ENCODE measurements at places on chromosomes 16 and 17.
A peak's percentile ranks its signal among the peaks of the same experiment; 100 is the strongest.

DNA sequence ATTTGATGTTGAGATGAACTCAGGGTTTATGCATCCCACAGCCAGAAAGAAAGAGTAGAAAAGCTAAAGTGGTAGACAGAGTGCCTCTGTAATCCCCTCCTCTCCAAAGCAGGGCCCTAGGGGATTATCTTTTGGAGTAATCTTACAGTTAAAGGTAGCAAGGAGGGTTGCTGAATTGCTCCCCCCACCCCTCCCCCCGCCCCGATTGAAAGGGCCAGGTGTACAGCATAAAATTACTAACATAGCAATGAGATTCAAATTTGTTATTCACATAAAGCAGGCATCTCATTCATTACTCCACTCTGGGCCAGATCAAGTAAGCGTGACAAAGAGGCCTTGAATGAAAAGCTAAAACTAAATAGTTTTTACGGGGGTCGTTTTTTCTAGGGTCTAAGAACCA, 72.7 kb downstream of the STH start:
- DNase-seq = no peak

DNA sequence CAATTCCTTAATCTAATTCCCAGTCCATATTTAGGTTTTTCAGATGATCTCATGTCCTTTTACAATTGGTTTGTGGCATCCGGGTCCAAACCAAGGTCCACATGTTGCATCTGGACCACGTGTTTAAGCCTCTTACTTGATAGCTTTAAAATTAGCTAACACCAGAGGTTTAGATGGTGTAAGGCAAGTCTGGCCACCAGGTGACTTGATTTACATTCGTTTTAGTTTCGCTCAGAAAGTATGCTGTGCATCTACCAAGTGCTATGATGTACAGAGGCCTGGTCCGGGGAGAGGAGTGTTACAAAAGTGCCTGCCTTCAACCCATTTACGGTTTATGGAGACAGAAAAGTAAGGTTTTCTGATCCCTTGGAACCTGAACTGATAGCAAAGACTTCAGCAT, 878 bp upstream of the DNAJA2 start:
- DNase-seq = no peak

GRCh38 chr17:78442648-78443218, 64.3 kb downstream of the PGS1 start:
- no peak for DNase-seq

- peak; percentile 62 for DNase-seq
Measured at GRCh38 chr17:32253117-32253611, 12.5 kb upstream of the RHBDL3 start.

GRCh38 chr17:82905130-82905529, 65.3 kb upstream of the ZNF750 start:
- DNase-seq = no peak

DNA sequence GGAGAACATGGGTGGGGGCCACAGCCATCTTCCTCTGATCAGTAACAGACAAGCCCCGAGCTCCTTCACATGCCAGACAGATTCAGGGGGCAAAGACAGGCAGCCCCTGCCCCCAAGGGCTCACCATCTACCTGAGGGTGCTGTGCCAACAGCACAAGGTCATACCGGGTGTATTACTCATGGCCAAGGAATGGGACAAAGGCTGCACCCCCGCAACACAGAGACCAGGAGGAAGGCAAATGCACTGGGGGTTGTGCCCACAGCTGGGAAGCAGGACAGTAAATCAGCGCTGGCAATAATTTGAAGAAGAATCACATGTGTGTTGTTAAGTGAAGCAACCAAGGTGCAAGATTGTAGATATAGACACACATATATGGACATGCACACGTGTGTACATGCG, 137.1 kb downstream of the C16orf95 start:
- no peak for DNase-seq

- DNase-seq = no peak
Measured at GRCh38 chr16:20851601-20852000, 45.3 kb downstream of the REXO5 start.

DNA sequence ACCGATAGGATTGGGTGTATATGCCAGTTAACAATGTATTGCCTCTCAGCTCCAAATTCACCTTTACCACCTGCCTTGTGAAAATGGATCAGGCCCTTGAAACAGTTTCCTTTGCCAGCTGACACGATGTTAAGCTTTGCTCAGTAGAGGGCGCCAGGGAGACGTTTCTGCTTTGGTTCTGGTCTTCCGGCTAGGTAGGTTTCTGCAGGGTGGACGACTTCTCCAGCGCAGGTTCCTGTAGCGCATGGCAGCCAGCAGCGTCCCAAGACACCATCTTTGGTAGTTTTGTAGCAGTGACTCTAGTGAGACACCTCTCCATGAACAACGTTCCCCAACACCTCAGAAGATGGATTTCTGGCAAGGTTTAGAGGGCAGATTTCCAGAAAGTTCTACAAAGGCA, 24.0 kb downstream of the SYCE1L start:
- no peak for DNase-seq

DNA sequence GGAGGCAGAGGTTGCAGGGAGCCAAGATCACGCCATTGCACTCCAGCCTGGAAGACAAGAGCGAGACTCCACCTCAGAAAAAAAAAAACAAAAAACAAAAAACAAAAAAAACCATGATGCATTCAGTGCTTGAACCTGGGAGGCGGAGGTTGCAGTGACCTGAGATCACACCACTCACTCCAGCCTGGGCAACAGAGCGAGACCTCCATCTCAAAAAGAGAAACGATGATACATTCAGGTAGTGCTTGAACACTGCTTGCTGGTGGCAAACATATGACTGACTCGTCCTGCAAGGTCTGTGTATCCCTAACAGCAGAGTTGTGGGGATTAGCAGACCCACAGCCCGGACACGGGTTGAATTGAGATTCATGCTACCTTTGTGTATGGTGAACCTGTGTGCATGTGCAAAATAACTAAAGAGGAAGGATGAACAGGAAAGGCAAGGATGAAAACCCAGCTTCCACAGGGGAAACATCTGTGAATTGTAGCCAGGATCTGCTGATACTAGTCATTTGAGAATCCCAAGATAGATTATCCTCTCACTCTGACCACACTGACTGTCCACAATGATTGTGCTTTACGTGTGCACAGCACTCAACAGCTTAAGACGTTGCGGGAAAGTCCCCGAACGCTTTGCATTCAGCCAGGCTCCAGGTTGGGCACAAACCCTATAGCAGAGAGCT, 52.4 kb upstream of the MRPS23 start:
- DNase-seq = no peak

- no peak for DNase-seq
Measured at GRCh38 chr16:23206986-23207385, 24.4 kb downstream of the SCNN1G start.

DNA sequence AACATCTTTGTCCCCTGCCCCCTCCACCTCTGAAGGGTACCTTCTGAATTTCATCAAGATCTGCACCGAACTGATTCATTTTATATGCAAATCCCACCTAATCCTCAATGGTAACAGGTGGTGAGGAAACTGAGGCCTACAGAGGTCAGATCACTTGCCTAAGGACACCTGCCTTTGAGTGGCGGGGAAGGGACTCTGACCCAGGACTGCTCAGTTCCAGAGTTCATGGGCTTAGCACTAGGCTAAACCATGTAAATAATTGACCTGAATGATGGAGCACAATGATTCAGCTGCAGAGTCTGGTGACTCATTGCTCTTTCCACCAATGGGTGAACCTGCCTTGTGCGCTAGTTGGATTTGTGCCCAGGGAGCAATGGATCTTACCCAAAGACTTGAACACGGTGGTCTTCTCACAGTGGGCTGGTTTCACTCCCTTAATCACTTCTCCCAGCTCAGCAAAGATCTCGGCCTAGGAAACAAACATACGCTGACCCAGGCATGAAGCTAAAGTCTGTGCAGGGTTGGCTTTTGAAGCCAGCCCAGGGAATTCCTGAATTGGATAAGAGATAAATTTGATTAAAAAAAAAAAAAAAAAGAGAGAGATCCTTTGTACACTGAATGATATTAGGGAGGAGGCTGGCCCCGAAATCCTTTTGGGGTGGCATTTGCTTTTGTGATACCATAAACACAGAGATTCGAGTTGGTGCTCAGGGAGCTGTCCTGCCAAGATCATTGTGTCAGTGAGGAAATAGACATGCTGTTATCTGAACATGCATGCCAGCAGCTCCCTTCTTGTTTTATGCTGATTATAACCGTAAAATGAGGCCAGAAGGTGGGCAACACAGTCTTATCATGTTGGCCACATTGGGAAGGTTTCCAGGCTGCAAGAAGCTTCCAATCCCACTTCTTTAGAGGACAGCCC, 17.0 kb downstream of the CRYM start:
- no peak for DNase-seq

GRCh38 chr17:45896803-45897693, 2.7 kb downstream of the MAPT start:
- peak; percentile 40 for DNase-seq

DNA sequence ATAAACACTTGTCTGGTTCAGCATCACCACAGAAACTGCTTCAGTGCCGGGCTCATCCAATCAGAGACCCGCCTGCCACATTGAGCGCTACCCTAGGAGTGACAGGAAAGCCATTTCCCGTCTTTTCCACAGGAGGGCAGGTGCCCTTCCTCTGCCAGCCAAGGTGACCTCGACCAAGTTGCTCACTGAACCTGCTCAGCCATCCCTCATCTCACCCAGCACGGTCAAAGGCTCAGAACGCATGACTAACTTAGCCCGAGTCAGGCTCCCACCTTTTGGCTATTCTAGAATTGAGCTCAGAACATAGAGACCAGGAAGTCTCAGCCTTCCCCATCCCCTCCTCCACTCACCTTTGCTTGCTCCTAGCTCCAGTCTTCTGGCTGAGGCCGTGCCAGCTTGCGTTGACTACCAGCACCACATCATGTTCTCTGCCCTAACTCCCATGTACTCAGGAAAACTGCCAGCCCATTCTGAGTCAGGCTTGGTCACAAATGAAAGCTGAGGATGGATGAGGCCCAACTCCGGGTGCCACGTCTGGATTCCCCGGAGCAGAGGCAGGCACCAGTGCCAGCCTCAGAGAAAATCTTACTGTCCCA, 15.6 kb downstream of the MRPS23 start:
- no peak for DNase-seq

DNA sequence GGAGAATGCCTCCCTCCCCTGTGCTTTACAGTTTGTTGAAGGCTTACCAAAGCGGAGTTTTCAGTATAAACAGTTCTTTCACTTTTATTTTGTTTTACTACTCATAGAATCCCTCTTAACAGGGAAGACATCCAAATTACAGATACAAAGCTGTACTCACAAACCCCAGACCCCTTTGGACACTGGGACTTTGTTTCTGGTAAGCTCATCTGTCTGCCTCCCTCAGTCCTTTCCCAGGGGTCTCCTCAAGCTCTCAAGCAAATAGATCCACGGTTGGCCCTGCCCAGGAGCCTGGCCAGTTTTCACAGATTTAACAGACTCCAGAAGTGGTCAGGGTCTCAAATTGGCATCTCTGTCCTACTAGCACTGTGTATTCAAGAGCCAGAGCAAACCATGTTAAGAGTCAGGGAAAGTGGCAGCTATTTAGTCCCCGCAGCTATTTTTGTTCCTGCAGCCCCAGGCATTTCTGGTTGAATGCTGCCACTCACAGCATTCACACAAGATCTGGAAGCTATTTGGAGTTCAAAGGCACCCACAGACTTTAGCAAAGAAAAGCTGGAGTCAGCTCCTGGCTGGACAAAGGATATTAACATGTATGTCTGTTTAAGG, 54.2 kb downstream of the TMEM100 start:
- no peak for DNase-seq

DNA sequence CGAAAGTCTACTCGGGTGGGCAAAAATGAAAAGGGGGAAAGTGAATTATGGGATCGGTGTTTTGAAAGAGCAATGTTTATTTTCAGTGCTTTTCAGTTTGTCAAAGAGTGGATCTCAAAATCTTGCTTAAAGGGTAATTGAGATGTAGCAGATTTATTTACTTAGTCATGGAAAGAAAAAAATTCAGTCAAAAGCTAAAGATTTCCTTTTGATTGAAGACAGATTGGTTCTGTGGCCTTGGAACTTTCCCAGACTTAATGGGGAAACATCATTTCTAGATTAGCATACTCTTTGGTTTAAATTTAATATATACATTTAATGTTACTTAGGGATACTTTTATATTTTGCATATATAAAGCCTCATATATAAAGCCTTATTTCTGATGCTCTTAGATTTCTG, 20.6 kb downstream of the PRKAR1A start:
- no peak for DNase-seq

DNA sequence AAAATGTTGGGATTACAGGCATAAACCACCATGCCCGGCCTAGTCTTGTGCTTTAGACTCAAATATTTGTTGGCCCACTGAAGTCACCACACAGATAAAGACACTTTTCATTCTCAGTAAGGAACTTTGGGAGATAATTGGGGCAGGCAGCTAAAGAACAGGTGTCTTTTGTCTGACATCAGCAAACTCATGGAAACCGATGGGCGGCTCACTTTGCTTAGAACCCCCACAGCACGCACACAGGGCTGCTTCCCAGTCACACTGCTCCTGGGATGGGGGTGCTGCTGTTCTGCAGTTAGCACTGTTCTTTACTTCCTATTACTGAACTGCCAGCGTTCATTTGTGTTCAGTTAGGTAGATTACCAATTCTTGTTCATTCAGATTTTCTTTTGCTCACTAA, 18.0 kb upstream of the BRCA1 start:
- no peak for DNase-seq

- DNase-seq = no peak
Measured at GRCh38 chr16:48123104-48123788, 32.5 kb downstream of the ABCC12 start.

All from NCI-H2227 treated with DMSO at 0.1 percent for 48 hours (cell line).